ENCODE measurements at places on chromosomes 3 and 15. TPM values are rescaled to one million over a fixed set of nuclear protein-coding genes. Genes with fewer than 3 reads are reported as not detected.
A peak's percentile ranks its signal among the peaks of the same experiment; 100 is the strongest.

DNA sequence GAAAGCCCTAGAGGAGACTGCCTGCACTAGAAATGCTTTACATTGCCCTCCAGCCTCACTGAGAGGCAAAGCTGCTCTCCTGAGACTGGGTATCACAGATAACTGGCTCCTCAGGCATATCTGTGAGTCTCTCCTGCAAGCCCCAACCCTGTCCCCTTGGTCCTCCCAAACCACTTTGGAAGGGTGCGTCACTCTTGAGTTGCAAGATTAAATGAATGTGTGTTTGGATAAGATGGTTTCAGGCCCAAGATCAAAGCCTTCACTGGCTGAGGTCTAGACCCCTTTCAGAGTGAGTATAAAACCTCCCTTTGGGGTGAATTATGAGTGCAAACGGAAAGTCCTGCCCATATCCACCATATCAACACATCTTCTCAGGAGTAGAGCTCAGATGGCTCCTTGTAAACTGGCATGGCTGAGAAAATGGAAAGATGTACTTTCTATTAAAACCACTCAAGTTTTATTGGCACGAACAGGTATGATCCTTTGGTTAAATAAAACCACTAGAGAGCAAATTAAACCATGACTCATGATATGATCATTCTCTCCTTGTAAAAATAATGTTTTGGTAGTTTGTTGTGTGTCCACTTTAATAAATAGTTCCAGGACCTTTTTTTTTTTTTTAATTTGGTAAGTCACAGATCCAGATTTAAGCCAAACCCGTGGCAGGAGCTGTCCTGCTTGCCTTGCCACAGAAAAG is 164.0 kb downstream of the CHST2 start:
- DNase-seq, result no peak

- peak; percentile 40 for DNase-seq
These were observed 219.7 kb downstream of the CD47 start for GRCh38 chr3:107870943-107871638.

DNA sequence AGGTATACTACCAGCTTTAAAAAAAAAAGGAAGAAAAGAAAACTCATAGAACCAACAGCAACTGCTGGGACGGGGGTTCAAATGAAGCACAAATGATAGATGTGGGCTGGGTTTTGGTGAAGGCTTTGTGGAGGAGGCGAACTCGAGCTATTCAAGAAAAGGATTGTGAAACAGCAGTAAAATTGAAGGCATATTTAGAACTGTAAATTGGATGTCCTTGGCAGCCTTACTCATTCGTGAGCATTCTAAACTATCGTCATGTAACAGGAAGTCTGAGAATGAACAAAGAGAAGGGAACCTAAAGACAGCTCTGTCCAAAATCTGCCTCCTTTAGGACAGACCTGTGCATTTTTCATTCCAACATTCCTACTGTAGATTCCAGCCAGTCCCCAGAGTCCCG is 97.8 kb downstream of the LARS2 start:
- no peak for DNase-seq

GRCh38 chr3:34183611-34184340 is 385.3 kb downstream of the PDCD6IP start:
- DNase-seq, result no peak

DNA sequence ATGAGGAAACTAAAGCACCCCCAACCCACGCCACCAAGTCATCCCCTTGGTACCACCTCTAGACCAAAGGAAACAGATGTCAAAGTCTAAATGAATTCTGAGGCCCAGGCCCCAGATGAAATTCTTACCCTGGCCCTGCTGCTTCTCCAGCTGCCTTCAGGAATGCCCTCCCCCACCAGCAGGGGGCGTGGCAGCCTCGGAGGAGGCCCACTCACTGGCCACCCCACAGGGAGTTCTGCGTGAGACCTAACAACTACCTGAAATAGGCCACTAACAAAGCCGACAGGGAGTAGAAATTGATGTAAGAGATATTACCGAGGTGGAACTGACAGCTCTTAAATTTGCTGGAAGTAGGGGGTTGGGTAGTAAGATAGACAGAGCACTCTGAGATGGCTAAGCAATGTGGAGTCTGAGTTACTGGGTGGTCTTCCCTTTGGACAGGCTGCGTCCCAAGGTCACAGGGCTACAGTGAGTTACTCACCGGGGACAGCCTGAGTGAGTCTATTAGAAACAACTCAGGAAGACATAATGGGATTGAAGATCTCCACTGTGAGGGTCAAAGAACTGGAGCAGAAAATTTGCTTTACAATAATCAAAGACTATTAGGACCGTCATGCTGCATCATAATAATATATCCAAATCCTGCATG is 240.7 kb downstream of the SHOX2 start:
- DNase-seq, result peak; percentile 16

DNA sequence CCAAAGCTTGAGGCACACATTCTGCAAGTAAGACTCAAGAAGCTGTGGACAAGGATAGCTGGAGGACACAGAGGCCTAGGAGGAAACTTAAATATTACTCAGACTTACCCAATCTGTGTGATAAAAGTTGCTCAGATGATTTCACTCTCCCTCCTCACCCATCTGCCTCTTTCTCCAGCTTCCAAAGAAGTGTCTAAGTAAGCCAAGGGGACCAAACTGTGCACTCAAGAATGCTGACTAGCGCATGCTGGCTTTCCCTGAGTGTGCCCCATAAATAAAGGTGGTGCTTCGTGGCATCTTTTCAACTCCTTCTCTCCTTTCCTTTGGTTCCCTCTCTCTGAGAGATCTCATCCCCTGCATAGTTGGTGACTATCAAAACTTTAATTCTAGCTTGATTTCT is 211.0 kb upstream of the LMCD1 start:
- DNase-seq, result no peak

GRCh38 chr3:135915206-135915605 is 50.3 kb upstream of the PPP2R3A start:
- DNase-seq, result peak; percentile 14

DNA sequence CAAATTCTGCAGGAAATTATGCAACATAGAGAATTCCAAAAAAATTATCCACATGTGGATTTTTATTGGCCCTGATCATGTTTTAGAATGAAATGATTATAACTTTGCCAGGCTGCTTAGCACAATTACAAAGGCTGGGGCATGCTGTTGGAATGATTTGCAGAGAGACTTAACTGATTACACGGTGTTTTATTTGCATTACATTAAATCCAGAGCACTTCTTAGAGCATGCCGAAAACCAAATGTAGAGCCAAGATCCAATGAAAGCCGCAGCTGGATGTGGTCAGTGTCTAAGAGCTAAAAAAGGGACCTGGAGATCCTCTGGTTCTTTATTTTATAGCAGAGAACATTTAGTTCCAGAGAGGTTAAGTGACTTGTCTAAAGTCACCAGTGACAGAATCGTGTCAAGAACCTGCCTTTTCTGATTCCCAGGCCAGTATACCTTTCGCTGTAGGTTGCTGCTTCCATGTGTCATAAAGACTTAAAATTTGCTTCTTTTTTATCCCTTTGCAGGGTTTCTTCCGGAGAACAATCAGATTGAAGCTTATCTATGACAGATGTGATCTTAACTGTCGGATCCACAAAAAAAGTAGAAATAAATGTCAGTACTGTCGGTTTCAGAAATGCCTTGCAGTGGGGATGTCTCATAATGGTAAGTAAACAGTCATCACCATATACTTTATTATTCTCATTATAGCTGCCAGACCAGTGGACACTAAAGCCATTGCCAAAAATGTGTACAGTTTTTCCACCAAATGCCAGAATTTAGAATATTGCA is 92.0 kb upstream of the TSEN2 start:
- DNase-seq, result no peak

DNA sequence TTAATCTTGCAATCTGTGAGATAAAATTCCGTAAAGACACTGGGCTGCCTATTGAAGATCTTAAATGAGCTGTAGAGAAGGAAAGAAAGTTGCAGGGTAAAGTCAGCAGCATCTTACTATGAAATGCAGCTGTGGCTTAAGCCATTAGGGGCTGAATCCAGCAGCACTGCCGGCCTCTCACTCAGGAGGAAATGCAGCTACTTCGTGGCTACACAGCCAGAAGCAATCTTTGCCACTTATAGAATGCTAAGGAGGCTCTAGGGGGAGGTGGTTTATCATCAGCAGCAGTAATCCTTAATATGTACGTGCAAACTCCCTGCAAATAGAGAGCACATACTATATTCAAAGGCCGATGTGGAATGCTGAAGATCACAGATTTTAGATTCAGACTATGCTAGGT is 19.1 kb upstream of the MCTP2 start:
- no peak for DNase-seq

Gene GOLGA6B
- total RNA-seq, result not detected

All from Caki2 (cell line).